ENCODE measurements at places on chromosomes 16 and 17. TPM values are rescaled to one million over a fixed set of nuclear protein-coding genes. Genes with fewer than 3 reads are reported as not detected.

- H3K4me1 ChIP-seq = no peaks in the 10 kb centered on the region
- ATAC-seq = no peak
- H3K27me3 ChIP-seq = peaks cover 55% of the 10 kb centered on the region
Observed at GRCh38 chr17:79515646-79516571, 94.9 kb downstream of the RBFOX3 start.

DNA sequence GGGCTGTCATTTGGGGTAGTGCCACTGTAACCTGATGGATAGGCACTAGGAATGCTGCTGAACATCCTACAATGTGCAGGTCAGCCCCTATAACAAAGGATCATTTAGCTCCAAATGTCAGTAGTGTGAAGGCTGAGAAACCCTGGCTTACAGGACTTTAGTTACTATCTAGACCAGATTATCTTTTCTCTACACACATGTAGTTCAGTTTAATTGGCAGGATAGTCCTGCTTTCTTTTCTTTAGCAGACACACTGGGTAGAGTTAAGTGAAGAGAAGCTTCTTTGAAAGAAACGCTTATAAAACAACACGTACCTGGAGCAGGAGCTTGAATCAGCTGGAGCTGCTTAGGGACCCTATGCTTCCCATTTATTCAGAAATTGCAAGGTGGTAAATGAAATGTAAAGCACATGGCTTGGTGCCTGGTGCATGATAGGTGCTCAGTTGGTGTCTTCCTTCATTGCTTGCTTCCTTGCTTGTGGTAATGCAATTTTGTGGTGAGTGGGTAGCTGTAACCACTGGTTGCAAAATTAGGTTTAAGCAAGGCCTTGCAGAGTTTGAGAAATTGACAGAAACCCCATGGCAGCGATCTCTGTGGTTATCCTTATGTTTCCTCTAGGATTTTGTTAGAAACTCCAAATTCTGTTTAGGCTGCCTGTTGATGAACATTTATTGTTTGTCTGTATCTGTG, 9.4 kb downstream of the METTL9 start:
- no peak overlapping the region for H3K27ac ChIP-seq
- no peaks in the 10 kb centered on the region for H3K36me3 ChIP-seq
- no peaks in the 10 kb centered on the region for H3K27me3 ChIP-seq

GRCh38 chr17:20994779-20995149, 48.0 kb downstream of the USP22 start:
- no peaks in the 10 kb centered on the region for H3K27me3 ChIP-seq
- no peak for ATAC-seq
- no peak overlapping the region for H3K4me3 ChIP-seq
- no peak overlapping the region for H3K27ac ChIP-seq
- H3K36me3 ChIP-seq = peaks cover 2% of the 10 kb centered on the region
- H3K4me1 ChIP-seq = peaks cover 4% of the 10 kb centered on the region

Gene NACA2
- total RNA-seq = not detected

- peaks cover 27% of the 10 kb centered on the region for H3K4me1 ChIP-seq
- H3K36me3 ChIP-seq = no peaks in the 10 kb centered on the region
- H3K27ac ChIP-seq = no peak overlapping the region
Observed at GRCh38 chr17:1641065-1641403, 4.5 kb downstream of the SCARF1 start.

DNA sequence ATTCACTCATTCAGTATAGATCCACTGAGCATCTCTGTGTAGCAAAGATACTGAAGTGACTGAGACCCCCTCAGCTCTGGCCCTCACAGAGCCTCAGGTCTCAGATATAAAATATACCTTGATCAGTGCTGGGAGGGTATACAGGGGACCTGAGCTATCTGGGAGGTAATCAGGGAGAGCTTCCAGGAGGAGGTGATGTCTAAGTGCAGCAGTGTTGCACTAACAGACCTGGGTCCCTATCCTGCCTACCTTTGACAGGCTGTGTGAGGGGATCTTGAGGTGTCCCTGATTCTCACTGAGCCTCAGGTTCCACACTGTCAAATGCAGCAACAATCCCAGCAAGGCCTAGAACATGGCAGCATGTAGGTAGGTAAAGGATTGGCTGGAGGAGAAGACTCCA, 6.5 kb upstream of the ALKBH5 start:
- no peaks in the 10 kb centered on the region for H3K27me3 ChIP-seq
- H3K4me3 ChIP-seq = no peak overlapping the region
- no peak overlapping the region for H3K27ac ChIP-seq
- no peaks in the 10 kb centered on the region for H3K36me3 ChIP-seq
- H3K4me1 ChIP-seq = no peaks in the 10 kb centered on the region

Gene CES5A
- total RNA-seq = not detected

DNA sequence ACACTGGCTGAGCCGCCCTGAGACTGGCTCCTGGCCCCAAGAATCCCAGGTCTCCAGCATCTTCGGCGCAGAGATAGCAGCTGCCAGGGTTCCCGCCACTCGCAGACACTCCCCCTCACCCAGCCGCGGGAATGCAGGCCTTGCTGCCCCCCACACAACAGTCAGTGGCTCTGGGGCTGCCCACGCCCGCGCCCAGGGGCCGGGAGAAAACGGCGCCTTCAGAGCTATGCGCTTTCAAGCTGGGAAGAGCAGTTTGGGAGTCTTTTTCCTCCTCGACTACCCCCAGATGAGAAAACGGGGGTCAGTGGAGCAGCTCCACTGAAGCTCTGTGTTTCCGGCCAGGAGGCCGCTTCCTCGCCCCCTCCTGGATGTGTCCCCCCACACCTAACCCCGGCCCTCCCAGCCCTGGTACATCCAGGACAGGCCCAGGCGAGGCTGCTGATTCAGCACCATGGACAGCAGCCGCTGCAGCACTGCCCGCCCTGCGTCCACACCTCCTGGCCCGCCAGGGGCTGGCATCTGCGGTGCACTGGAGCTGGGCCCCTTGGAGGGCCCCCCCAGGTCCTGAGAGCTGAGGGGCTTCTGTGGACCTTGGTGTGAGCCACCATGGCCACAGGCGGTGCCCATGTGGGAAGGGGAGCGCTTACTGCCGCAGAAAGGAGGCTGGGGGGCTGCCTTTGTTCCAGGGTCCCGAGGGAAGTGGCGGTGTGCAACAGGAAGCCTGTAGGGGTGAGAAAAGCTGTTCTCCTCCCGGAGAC, 35.7 kb downstream of the CACNA1H start:
- no peaks in the 10 kb centered on the region for H3K27me3 ChIP-seq
- peak; percentile 55 for ATAC-seq

GRCh38 chr17:81401723-81402529, 6.7 kb downstream of the BAHCC1 start:
- H3K27me3 ChIP-seq = no peaks in the 10 kb centered on the region
- H3K27ac ChIP-seq = peak overlapping the region; percentile 99
- no peak for ATAC-seq
- H3K4me1 ChIP-seq = peaks cover 77% of the 10 kb centered on the region

Gene RRN3
- total RNA-seq = 32.7 TPM

DNA sequence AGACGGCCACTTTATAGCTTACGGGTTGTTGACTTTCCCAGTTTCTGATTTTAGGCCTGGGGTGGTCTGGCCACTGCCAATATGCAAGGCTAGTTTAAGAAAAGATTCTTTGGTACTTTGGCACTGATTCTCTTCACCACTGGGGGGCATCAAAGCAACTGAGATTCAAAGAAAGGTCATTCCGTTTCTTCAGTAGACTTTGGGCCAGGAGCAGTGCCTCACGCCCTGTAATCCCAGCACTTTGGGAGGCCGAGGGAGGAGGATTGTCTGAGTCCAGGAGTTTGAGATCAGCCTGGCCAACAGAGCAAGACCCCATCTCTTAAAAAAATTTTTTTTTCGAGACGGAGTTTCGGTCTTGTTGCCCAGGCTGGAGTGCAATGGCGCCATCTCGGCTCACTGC, 53.0 kb downstream of the RPA1 start:
- no peaks in the 10 kb centered on the region for H3K36me3 ChIP-seq
- H3K4me3 ChIP-seq = no peak overlapping the region
- no peak for ATAC-seq

Gene IGF2BP1
- not detected for total RNA-seq

GRCh38 chr16:4005731-4006130, 110.5 kb downstream of the ADCY9 start:
- H3K36me3 ChIP-seq = no peaks in the 10 kb centered on the region
- no peak overlapping the region for H3K27ac ChIP-seq
- no peaks in the 10 kb centered on the region for H3K27me3 ChIP-seq

Gene TBC1D3K
- total RNA-seq = not detected

Measured in gastroesophageal sphincter (tissue), 4 donors.